ENCODE measurements at places on chromosomes 6 and 20.

DNA sequence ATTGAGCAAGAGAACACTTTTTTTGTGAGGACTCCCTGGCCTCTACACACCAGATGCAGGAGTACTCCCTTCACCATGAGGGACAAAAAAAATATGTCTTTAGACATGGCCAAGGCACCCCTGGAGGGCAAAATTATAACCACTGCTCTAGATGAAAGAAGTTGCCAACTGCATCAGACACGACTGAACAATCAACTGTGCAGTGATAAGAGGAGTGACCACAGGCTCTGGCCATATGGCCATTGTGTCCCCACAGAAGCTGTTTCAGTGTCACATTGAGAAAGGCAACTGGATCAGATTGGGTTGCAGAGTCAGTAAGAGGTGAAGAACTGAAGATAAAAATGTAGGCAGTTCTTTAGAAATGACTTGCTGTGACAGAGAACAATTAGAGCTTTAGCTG lies 85.7 kb downstream of the C6orf118 start:
- DNase-seq, result no peak

- DNase-seq, result peak; percentile 61
Measured at GRCh38 chr6:136791296-136792094, 782 bp downstream of the MAP3K5 start.

DNA sequence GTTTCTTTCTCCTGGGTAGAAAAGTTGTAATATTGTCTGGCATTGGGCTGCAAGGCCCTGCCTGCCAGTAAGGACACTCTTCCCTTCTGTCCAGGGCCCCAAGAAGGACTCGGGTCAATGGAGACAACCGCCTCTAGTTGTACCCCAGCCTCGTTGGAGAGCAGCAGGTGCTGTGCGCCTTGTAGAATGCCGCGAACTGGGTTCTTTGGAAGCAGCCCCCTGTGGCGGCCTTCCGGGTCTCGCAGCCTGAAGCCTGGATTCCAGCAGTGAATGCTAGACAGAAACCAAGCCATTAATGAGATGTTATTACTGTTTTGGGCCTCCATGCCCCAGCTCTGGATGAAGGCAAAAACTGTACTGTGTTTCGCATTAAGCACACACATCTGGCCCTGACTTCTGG lies 37.0 kb downstream of the PLCG1 start:
- no peak for DNase-seq

DNA sequence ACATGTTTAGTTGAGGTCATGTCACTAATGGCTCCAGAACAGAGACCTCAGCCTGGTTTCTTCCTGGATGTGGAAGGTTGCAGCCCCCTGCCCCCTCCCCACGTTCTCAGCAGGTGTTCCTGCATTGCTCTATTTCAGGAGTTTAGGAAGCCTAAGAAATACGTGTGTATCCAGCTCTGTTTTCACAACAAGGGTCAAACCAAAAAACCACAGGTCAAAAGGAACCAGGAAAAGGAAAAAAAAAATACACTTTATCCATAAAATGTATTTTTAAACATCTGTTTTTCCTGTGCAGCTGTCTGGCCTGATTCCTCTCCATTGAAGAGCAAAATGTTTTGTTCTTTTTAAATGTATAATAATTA lies 107.9 kb upstream of the PLEKHG1 start:
- no peak for DNase-seq

DNA sequence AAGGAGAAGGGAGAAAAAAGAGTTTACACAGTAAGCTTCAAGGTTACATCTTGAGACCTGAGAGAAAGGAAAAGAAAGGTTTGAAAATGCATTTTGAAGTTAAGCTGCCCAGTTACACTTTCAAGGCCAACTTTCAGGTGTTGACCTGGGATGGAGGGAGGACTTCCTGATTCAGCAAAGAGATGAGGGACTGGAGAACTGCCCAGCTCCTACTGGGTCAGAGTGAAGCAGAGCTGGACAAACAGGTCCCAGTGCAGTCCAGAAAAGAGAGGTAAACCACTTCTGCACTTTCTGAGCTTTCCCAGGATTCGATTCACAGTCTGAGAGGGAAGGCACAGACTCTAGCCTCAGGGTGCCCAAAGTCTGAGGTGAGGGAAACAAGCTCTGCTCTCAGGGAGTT lies 6.0 kb upstream of the TJAP1 start:
- no peak for DNase-seq

- no peak for DNase-seq
Measured at GRCh38 chr20:48986899-48987298, 59.2 kb upstream of the CSE1L start.

DNA sequence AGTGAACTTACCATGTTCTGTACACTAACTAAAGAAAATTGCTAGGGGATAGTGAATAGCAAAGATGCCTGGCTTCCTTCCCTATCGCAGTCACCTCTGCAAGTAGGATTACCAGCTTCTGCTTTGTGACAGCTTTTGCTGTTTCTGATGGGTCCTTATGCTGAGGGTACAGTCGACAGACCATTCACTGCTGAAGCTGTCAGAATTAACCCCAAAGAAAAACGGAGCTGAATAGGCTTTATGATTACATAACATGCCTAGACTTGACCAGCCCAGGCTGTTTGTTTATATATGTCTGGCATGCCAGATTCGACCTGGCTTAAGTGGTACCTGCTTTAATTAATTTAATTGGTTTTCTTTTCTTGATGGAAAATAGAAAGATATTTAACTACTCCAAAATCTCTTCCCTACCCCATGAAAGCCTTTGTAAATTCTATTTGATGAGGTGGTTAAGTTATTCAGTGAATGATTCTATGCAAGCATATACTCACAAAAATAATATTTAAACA lies 21.7 kb upstream of the PRELID3B start:
- no peak for DNase-seq

DNA sequence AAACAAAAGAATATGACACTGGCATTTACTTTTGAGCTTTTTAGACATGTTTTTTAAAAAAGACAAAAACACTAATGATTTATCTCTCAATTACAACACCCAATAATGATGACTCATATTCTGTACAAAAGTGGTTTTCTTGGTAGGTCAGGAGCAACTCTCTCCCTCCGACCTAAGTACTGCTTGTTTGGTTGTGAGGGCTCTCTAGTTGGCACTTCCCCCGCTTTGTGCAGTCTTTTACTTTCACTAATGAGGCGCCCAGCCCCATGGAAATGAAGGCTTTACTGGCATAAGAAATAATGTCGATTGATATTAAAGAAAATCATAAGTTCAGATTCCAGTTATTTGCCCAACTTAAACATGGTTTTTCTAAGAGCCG lies 1.3 kb downstream of the KPNA5 start:
- DNase-seq, result peak; percentile 46

DNA sequence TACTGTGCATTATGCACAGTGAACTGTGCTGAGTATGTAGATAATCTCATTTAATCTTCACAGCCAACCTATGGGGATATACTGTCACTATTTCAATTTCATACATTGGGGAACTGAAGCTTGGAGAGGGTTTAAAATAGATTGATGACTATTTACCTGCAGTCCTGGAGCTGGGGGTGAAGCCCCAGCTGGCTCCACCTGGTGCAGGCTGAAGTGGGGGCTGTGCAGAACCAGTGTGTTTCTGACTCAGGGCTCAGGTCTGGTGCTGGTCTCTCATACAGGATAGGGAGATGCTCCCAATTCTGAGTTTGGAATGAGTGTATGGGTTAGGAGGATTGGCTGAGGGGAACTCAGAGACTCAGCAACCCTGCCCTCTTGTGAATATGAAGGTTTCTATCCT lies 176.1 kb upstream of the CEP162 start:
- no peak for DNase-seq

DNA sequence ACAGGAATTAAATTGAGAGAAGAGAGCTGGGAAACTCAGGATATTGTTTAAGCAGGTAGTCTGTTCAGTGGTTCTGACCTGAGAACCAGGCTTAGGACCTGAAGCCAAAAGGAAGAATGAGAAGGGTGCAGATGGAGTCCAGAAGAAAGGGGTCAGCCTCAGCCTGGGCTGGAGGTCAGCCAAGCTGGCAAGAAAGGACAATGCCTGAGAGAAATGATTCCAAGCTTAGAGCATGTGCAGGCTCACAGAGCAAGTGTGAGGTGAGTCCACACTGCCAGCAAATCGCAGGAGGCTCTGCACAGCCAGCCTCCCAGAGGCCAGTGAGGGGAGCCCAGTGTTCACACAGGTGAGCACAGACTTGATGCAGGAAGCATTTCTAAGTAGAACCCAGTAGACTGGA lies 47.3 kb downstream of the DAAM2 start:
- DNase-seq, result no peak

DNA sequence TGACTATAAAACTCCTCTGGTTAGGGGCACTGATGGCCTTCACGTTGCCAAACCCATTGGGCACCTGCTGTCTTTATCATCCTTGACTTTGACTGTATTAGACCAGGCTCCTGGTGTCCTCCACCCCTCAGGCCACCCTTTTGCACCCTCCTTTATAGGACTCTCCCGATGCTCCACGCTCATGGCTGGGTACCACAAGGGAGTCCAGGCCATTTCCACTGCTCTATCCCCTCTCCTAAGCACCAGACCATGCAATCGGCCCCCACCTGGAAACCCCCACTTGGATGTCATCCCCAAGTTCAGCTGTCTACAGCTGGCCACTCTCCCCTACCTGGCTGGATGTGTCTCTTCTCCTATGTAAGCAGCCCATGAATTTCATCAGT lies 115.2 kb downstream of the TOX2 start:
- no peak for DNase-seq

GRCh38 chr20:63060057-63060991 lies 53.6 kb upstream of the BHLHE23 start:
- peak; percentile 63 for DNase-seq

- DNase-seq, result peak; percentile 29
Measured at GRCh38 chr20:33680686-33681085, 5.5 kb downstream of the E2F1 start.

- peak; percentile 67 for DNase-seq
Measured at GRCh38 chr6:54493138-54493537, 184.9 kb downstream of the TINAG start.

DNA sequence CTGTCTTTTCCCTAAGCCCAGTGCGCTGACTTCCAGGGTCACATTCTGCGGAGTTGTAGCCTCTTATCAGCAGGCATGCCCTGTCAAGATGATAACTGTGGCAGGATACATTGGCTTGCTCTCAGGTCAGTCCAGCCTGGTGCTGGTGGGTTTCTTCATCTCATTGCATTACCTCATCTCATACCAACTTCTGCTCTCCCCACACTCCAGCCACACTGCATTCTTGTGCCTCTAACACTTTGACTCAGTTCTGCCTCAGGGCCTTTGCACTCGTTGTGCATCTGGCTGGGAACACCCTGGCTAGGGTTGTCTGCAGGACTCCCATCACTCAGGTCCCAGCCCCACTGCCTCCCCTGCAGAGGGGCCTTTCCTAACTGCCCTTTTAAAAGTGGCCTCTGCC lies 110.3 kb upstream of the BACH2 start:
- peak; percentile 68 for DNase-seq

- DNase-seq, result no peak
Measured at GRCh38 chr20:49579195-49579594, 11.3 kb upstream of the PTGIS start.

GRCh38 chr20:8367689-8368088 lies 235.6 kb downstream of the PLCB1 start:
- no peak for DNase-seq

DNA sequence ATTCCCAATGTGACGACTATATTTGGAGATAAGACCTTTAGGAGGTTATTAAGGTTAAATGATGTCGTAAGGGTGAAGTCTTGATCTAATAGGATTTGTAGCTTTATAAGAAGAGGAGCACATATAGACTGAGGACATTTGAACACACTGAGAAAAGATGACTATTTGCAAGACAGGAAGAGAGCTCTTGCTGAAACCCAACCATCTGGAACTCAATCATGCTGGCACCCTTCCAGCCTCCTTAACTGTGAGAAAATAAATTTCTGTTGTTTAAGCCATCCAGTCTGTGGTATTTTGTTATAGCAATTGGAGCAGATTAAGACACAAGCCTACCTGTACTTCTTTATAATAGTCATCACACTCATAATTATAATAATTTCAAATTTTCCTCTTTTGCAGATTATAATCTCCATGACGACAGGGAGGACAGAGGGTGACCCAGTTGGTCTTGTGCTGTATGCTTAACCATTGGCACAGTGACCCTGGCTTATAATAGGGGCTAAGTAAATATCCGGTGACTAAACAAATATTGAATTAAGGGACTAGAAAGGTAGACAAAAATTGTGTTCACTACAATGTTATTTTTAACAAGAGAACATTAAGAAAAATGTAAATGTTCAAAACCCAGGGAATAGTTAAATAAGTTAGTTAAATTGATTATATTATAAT lies 206.4 kb upstream of the HDDC2 start:
- no peak for DNase-seq

DNA sequence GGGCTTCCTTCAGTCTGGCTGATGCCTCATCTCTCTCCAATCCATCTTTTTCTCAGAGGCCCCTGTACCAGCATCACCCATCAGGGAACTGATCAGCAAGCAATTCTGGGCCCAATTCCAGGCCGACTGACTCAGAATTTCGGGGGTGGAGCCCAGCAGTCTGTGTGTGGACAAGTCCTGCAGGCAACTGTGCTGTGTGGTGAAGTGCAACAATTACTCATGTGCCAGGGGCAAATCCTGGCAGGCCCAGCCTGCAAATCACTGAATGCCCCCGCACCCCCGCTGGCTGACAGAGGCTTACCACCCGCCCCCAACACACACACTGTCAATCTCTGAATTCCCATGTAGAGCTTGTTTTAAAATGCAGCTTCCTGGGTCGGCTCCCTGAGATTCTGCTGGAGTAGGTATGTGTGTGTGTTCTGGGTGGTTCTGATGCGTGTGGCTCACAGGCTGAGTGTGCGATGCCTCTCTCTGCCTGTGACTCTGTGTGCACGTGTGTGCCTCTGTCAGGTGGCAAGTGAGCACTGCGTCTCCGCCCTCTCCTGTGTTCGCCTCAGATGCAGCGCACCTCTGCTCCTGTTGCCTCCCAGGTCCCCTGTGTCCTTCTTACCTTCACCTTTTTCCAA lies 45.4 kb downstream of the SSR1 start:
- DNase-seq, result peak; percentile 98

DNA sequence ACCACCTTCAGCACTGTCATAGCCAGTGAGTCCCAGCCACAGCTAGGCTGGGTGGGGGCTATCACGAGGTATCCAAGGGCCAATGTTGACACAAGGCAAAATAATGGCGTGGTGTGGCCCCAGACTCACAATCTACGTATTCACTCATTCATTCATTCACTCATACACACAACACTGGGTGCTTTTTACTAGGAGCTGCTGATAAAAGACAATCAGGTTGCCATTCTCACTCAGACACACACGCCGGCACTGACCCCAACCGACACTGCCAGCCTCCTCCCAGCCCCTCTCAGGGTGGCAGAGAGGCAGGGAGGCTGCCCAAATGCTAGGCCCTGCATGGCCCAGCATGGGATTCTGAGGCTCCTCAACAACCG lies 1.5 kb upstream of the C20orf144 start:
- no peak for DNase-seq

Measured in EL (cell line).